ENCODE measurements at places on chromosomes 3 and 15.

- no peak for DNase-seq
Measured at GRCh38 chr3:112351823-112352222, 18.9 kb downstream of the CD200 start.

GRCh38 chr3:179410331-179410730, 40.9 kb downstream of the GNB4 start:
- peak; percentile 70 for DNase-seq

GRCh38 chr3:27728195-27729087, 6.3 kb upstream of the EOMES start:
- DNase-seq = no peak

- no peak for DNase-seq
Measured at GRCh38 chr15:76988867-76989780, 5.8 kb upstream of the PSTPIP1 start.

DNA sequence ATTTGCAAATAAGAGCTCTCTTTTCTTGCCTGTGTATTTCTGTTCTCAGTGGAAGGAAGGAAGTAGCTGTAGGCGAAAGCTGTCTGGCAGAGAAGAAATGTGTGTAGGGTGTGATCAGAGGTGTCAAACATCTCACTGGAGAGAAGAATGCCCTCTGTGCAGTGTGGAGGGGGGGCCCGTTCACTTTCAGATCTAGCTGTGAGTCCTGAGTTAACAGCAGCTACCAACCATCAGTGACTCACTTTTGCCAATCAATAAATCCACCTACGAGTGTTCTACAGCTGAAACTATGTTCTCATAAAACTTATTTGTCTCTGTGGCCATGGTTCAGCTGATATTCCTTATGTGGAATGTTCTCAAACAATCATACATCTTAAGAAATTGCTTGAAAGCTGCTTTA, 103.7 kb downstream of the FRMD4B start:
- no peak for DNase-seq
